ENCODE measurements at places on chromosomes 13 and 19. TPM values are rescaled to one million over a fixed set of nuclear protein-coding genes. Genes with fewer than 3 reads are reported as not detected.

Gene PMIS2
- total RNA-seq = not detected

Gene S1PR4
- total RNA-seq = 0.12 TPM

Gene TBC1D17
- 24.0 TPM for total RNA-seq

Gene MYH14
- total RNA-seq = 4.9 TPM

Gene PRR22
- 1.4 TPM for total RNA-seq

Gene PPP2R1A
- 306 TPM for total RNA-seq

Gene DZIP1
- total RNA-seq = 15.9 TPM

Gene PCDH20
- not detected for total RNA-seq

Gene CYP4F12
- 0.97 TPM for total RNA-seq

Gene FAM124A
- 2.6 TPM for total RNA-seq

Gene LYPD3
- 0.78 TPM for total RNA-seq

Gene FXYD3
- not detected for total RNA-seq

Gene BCAM
- 64.1 TPM for total RNA-seq

Gene DIRAS1
- 4.0 TPM for total RNA-seq

Gene B3GNT3
- 4.2 TPM for total RNA-seq

Gene LCP1
- total RNA-seq = 0.30 TPM

Gene SMIM44
- not detected for total RNA-seq

Gene LGALS7
- not detected for total RNA-seq

Gene SLC15A1
- total RNA-seq = not detected

Gene PTGIR
- 0.06 TPM for total RNA-seq

Gene SLC1A6
- not detected for total RNA-seq

Gene PSG11
- not detected for total RNA-seq

Gene C3
- 41.5 TPM for total RNA-seq

Gene SIRT6
- 32.6 TPM for total RNA-seq

Gene CSNK1G2
- 48.7 TPM for total RNA-seq

Gene OBI1
- 7.9 TPM for total RNA-seq

Gene GGN
- 0.36 TPM for total RNA-seq

Gene RNF113B
- total RNA-seq = not detected

Measured in A549 treated with CpdA at 1 μM for 4 hours (cell line).